ENCODE measurements at places on chromosomes 12 and 14. TPM values are rescaled to one million over a fixed set of nuclear protein-coding genes. Genes with fewer than 3 reads are reported as not detected.

Gene RDH16
- total RNA-seq = 0.38 TPM

Gene GALNT16
- total RNA-seq = 0.53 TPM

Gene SERPINA5
- not detected for total RNA-seq

Gene AMN
- 23.5 TPM for total RNA-seq

Gene GPATCH2L
- 40.8 TPM for total RNA-seq

Gene SLC5A8
- not detected for total RNA-seq

Gene PPFIA2
- total RNA-seq = 0.31 TPM

Gene PTPRQ
- 0.44 TPM for total RNA-seq

Gene LRRC9
- not detected for total RNA-seq

Gene RFX4
- not detected for total RNA-seq

Gene GYS2
- 2.7 TPM for total RNA-seq

Gene CELA1
- not detected for total RNA-seq

Gene GPR84
- 0.38 TPM for total RNA-seq

Gene NEUROD4
- total RNA-seq = not detected

Gene RHEBL1
- total RNA-seq = 0.23 TPM

Gene PCED1B
- 2.3 TPM for total RNA-seq

Gene TMTC1
- total RNA-seq = 2.5 TPM

Gene RPL41
- total RNA-seq = 4,641 TPM

Gene ACSS3
- 7.4 TPM for total RNA-seq

Gene FAM222A
- 1.8 TPM for total RNA-seq

Gene GZMB
- 8.5 TPM for total RNA-seq

Gene TGFB3
- 1.5 TPM for total RNA-seq

Gene UTP20
- 16.0 TPM for total RNA-seq

Gene LRRC10
- not detected for total RNA-seq

All from esophagus squamous epithelium (tissue), 5 donors.